ENCODE measurements at places on chromosomes 5 and 9. TPM values are rescaled to one million over a fixed set of nuclear protein-coding genes. Genes with fewer than 3 reads are reported as not detected.

DNA sequence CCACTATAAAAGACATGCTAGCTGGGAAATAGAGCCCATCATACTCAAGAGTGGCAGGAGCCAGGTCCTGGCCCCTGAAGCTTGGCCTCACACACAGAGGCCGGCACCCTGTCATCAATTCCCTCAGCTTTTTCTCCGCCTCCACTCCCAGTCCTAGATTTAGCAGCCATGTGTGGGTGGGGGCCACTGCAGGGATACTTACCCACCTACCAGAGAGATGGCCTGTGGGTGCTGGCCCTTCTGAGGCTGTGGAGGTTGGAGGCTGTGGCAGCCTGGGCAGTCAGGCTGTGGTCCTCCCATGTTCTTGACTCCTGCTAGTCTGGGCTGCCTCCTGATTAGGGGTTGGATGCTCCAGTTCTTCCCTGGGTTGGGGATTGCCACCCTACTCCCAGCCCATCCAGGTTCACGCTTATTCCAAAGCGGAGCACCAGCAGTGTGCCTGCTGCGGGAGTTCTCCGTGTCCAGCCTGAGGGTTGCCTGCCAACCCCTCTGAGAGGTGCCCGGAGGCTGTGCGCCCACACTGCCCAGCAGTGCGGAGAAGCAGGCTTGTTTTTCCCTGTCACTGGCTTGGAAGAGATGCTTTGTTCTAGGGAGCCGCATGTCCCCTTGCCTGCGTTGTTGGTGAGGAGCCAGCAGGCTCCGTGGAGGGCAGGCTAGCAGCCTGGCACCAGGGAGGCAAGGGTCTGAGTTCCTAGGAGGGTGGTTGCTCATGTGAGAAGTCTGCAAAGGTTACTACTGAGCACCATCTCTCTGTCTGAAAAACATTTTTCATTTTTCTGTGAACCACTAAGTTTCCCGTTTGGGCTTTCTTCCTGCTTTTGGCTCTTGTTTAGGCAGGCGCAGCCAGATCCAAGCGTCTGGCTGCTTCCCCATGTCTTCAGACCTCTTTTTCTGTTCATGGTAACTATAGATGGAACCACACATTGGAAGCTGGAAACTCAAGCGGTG is 7.5 kb downstream of the SLC22A5 start:
- H3K27ac ChIP-seq = no peak overlapping the region
- H3K36me3 ChIP-seq = no peaks in the 10 kb centered on the region
- no peaks in the 10 kb centered on the region for H3K4me1 ChIP-seq
- no peaks in the 10 kb centered on the region for H3K27me3 ChIP-seq

DNA sequence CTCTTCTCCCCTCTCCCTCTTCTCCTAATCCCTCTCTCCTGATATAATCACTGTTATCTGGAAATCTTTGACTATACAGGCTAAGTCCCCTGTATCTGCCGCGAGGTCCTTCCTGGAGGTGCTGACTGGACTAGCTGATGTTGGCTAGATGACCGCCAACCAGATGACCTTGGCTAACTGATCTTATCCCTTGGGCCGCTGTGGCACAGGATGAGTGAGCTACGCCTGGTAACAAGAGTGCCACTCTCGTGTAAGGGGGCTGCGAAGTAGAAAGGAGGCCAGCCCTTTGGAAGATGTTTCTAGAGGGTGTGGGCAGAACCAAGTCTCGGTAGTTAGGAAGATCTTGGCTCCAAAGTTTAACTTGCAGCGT is 345 bp upstream of the PRRC1 start:
- H3K27me3 ChIP-seq = no peaks in the 10 kb centered on the region
- peak; percentile 2 for DNase-seq
- H3K4me1 ChIP-seq = peaks cover 5% of the 10 kb centered on the region
- H3K27ac ChIP-seq = no peak overlapping the region

DNA sequence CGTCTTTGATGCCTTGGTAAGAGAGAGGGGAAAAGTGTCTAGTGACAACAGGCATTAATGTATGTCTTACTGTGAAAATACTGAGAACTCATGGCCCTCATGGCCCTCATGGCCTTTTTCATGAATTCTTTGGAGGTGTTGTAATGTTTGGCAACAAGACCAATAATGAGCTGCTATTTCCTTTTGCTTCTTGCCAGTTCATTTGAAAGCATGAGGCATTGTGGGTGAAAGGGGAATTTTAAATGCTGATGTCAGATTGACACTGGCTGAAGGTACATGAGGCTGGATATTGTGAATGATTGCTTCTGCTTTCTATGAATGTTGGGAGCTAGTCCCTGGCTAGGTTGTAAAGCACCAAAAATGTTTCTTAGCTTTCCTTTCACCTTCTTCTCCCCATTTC is 79.2 kb downstream of the DOCK2 start:
- H3K4me1 ChIP-seq = peaks cover 17% of the 10 kb centered on the region
- H3K27me3 ChIP-seq = no peaks in the 10 kb centered on the region
- peaks cover 51% of the 10 kb centered on the region for H3K36me3 ChIP-seq
- H3K27ac ChIP-seq = peak overlapping the region; percentile 22
- no peak for DNase-seq

DNA sequence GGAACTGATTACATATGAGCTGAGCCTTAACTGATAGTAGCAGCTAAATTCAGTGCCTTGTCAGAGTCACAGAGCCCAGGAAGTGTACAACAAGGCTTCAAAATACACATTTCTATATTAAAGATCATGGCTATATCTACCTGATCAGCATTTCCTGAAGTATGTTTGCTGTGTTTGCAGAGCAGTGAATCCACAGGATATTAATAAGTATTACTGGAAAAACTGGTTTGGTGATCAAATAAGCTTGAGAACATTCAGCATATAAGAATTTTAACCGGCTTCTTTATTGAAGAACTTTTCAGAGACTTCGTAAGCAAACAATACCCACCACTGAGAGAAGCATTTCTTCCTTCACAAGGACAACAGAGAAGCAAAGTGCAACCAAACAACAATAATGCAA is 227.0 kb downstream of the ELAVL2 start:
- no peaks in the 10 kb centered on the region for H3K4me1 ChIP-seq
- H3K27ac ChIP-seq = no peak overlapping the region
- DNase-seq = no peak
- no peaks in the 10 kb centered on the region for H3K27me3 ChIP-seq
- no peak overlapping the region for H3K4me3 ChIP-seq

GRCh38 chr9:115116421-115117284 is 1.3 kb downstream of the TNC start:
- DNase-seq = no peak
- H3K36me3 ChIP-seq = no peaks in the 10 kb centered on the region
- H3K4me3 ChIP-seq = no peak overlapping the region
- no peak overlapping the region for H3K27ac ChIP-seq
- H3K4me1 ChIP-seq = no peaks in the 10 kb centered on the region

GRCh38 chr5:110909950-110910349 is 161.6 kb upstream of the TSLP start:
- H3K4me3 ChIP-seq = no peak overlapping the region
- DNase-seq = no peak
- H3K27ac ChIP-seq = no peak overlapping the region
- H3K4me1 ChIP-seq = no peaks in the 10 kb centered on the region

Gene JAK2
- 15.4 TPM for total RNA-seq

Gene SNCB
- not detected for total RNA-seq

Gene OBP2B
- not detected for total RNA-seq

Gene PITX1
- 0.77 TPM for total RNA-seq
